ENCODE measurements at places on chromosomes 1 and 21.

- no peak for DNase-seq
Measured at GRCh38 chr1:14842361-14842760, 243.9 kb downstream of the KAZN start.

- no peak for DNase-seq
Measured at GRCh38 chr1:160353223-160353622, 10.0 kb downstream of the NCSTN start.

- DNase-seq = no peak
Measured at GRCh38 chr1:230172016-230172537, 105.0 kb downstream of the GALNT2 start.

- DNase-seq = peak; percentile 83
Measured at GRCh38 chr1:234861761-234862160, 251.8 kb upstream of the IRF2BP2 start.

GRCh38 chr1:24127801-24128363 is 15.1 kb downstream of the IL22RA1 start:
- DNase-seq = no peak

- peak; percentile 64 for DNase-seq
Measured at GRCh38 chr21:41507521-41508414, at the start of gene TMPRSS2. Gene TMPRSS2 (minus strand): TSS chr21:41508158. CDS start chr21:41498133, 10,025 bp downstream.

GRCh38 chr1:154533952-154534844 is 24.3 kb downstream of the UBE2Q1 start:
- DNase-seq = peak; percentile 74

DNA sequence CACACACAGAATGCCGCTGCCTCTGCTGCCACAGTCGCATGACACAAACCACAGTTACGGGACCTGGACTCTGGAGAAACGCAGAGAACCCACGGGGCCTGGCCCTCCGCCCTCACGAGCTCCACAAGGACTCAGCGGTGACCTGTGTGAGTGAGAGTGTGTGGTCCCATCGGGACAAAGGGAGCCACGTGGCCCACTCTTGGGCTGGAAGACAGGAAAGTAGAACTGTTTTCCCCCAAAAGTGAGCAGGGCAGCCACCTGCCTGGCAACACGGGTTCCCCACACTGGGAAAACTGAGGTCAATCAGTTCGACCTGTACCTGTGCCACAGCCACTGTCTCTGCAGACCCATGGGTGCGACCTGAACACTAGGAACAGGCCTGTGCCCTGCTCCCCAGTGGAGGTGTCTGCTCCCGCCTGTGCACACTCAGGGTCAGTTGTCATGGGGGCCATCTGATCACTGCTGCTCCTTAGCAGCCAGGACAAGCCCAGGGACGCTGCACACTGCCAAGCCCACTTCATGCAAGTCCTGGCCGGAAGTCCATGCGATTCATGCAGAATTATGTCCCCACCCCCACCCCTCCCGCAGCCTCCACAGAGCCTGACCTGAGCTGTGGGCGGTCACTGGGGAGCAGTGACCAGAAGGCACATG is 54.4 kb upstream of the ADARB1 start:
- no peak for DNase-seq

- no peak for DNase-seq
Measured at GRCh38 chr1:30616759-30617158, 106.6 kb downstream of the MATN1 start.

DNA sequence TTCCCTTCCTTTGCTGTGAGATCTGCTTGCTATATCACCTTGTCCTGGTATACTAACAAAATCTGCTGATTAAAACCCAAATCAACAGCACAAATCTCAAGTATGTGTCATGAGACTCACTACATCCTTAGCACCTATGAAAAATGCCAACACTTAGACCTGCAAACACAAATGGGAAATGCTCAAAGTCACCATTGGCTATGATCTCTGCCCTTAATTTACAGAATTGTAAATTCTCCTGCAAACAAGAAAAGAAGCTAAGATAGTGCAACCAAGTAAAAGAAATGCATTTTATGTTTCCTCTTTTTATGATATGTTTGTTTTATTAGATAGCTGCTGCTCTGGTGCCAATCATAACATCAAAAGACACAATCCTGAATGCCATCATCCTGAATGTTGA is 80.8 kb downstream of the DISC1 start:
- DNase-seq = no peak

DNA sequence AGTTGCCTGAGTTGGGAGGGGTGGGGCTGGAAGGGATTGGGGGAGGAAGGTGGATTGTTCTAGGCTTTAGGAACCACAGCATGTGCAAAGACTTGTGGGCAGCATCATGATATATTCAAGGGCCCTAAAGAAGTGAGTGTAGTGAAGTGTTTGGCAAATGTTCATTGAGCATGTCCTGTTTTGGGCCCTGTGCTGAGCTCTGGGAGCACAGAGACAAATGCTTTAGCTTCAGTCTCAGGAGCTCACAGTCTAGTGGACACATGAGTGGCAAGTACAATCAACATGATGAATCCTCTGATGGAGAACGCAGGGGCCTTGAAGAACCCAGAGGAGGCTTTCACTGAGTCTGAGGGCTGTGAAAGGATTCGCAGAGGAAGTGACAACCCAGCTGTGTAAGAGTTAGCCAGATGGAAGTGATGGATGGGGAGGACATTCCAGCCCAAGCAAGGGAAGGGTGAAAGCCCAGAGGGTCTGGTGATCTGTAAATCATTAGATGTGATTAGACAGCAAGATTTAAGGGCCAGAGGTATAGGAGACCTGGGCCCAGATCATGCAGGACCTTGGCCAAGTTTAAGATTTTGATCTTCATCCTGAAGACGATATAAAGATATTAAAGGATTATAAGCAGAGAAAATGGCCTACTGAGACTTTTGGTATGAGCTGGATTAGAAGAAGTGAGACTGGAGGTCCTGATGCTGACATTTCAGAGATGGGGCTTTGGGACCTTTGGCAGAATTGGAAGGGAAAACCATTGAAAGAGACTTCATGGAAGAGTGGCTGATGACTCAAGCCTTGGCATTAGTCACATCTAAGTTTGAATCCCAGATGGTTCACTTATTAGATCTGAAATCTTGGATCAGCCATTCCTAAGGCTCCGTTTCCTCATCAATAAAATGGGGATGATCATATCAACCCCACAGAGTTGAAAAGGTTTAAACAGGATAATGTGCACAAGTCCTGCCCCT is 4.6 kb downstream of the IPO13 start:
- no peak for DNase-seq

GRCh38 chr1:26010825-26011224 is 10.8 kb upstream of the EXTL1 start:
- no peak for DNase-seq

- peak; percentile 16 for DNase-seq
Measured at GRCh38 chr1:99589186-99589636, 56.7 kb upstream of the PALMD start.

DNA sequence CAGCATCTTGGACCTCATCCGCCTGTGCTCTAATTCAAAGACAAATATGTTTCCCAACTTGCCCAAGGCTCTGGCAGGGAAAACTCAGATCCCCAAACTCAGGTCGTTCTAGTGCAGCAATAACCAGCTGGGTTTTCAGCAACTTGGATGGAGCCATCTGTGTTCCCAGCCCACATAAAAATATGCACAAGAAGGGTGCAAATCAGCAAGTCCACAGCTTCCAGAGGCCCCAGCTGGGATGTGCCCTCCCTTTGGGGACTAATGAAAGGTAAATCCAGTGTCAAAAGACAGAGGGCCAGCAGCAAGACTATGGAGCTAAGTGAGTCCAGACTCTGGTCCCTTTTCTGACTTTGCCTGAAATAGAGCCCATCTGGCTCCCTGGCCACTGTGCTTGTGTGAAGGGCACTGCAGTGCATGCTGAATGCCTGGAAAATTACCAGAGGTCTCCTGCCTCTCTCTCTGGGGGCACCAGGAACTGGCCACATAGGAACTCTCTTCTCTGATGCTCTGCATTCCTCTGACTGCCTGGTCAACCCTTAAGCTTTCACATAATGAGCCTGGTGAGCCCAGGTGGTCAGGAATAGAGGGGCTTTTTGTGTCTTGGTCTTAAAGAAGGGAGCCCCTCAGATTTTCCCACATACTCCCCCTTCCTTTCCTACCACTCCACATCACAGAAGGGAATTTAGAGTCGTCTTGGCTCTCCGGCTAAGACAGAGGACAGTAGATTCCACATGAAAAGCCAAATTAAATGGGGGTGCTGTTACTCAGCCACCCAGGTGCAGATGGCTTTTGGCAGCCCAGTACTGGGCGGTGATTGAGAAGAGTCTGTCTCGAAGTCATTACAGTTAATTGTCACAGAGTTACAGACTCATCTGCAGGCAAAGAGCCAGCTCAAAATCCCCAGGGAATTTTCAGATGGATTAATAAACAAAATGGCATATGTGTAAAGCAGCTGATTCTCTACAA is 88.1 kb upstream of the C1orf21 start:
- DNase-seq = no peak

DNA sequence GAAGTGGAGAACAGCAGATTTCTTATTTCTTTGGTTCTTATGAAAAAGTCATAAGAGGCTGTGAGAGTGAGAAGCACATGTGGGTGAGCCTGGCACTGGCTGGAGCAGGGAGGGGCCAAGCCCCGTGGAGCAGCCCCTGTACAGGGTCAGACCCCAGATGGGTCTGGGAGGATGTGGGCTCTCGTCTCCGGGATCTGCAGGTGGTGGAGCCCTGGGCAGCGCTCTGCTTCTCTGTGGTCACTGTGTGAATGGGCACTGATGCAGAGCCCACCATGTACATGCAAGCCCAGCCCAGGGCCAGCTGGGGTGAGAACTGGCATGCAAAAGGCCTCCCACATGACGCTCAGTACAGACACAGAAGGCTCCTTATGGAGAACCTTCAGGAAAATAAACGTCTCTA is 67.6 kb downstream of the SIM2 start:
- no peak for DNase-seq

GRCh38 chr21:15444118-15444960 is 285.4 kb upstream of the USP25 start:
- no peak for DNase-seq

- DNase-seq = no peak
Measured at GRCh38 chr1:34863501-34863900, 4.0 kb upstream of the SMIM12 start.
